ENCODE measurements at places on chromosomes 3 and 15.

DNA sequence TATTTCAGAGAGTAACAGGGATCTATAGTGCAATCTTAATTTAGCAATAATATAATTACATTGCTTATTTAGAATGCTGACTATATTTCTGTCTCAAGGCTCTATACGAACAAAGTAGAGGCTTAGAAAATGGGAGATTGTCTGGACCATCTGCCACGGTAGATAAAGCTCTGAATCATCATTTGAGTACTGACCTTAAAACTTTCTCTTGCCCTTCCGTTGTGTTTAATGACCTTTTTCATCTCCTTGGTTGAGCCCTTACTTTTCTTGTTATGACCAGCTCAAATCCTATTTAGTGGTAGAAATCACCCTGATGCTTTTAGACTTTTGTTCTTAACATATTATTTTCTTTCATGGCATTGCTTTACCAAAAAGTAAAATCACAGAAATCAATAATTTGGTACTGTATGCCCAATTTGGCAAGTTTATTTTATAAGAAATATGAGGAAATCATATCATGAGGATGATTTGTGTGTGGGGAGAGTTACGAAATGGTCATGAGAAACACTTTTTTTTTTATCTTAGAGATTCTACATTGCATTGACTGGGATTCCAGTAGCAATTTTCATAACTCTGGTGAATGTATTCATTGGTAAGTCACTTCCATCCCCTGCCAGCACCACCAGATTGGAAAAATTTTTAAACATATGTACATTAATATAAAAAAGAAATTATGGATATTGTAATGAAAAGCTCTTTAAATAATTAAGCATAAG lies 11.0 kb downstream of the NDUFB5 start:
- DNase-seq = no peak

DNA sequence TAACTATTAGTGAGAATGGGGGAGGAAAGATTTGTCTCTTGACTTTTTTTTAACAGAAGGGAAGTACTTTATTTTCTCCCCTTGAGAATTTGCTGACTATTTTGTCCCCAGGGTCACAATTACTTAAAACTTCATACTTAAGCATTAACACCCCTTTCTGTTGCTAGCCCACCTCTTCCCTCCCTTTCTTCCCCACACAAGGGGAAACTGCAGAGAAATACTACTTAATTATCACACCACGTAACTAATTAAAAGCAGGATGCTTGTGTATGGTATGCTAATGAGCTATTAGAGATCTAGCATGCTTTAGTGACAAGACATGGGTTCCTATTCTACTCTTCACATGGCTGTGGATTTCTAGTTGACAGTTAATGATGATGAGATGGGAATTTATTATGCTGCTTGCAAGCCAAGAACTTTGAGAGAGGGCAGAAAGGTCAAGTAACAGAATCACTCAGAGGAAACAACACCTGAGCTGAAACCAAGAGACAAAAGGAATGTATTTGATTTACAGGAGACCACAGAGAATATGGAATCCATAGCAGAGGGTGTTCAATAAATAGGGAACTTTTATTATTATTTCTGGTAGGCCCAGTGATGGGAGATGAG lies 179.2 kb downstream of the LSAMP start:
- DNase-seq = no peak

GRCh38 chr3:102174832-102175374 lies 259.9 kb upstream of the ZPLD1 start:
- DNase-seq = no peak

DNA sequence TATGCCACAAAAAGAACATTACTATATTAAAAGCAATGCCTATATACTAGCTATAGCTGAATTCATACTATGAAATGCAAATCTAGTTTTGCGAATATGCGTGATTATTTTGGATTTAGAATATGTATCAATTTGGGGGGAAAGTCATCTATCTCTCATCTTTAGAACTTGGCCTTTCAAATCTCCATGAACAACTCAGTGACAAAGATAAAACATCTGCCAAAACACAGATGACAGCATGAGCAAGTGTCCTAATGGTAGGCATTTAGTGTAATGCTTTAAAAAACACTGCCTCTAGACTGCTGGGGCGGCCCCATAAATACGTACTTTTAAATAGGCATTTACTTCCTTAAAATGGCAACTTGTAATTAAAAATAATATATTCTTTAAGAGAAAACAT lies 2.7 kb downstream of the CD47 start:
- DNase-seq = no peak

DNA sequence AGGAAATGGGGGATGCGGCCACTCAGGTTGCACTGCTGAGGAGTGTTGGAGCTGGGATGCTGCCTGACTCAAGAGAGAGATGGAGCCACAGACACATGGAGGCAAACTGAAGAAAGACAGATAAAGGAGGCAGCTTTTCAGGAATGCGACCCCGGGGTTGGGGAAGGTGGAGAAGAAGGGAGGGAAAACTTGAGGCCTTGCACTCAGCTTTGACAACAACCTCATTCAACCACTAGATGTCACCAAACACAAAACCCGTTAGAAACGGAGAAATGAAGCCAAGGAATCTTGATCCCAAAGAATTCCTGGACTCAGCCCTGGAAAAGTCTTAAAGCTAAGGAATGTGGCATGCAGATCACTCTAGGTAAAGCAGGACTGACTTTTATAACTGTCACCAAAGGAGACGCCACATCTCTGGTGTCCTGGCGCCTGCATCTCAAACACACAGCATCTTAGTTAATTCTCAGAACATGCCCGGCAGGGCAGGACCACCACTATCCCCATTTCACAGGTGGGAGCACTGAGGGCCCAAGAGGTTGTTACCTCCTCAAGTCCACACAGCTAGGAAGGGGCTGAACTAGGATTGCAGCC lies 59.6 kb upstream of the LMCD1 start:
- peak; percentile 39 for DNase-seq

DNA sequence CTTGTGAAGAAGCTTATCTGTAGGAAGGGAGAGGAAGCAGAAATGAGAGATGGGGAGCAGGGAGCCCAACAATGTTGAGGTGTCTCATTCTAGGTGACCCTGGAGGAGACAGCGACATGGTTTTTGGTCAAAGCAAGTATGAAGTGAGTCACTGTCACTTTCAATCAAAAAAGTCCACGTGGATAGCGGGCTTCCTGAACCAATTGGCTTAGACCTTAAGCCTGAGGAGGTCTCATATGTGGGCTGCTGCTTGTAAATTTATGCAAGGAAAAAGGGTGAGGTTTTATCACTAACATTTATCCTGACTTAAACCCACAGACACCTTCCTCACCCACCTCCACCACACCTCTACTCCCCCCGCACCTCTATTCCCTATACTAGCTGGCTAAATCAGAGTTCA lies 22.7 kb downstream of the CLDN11 start:
- no peak for DNase-seq

DNA sequence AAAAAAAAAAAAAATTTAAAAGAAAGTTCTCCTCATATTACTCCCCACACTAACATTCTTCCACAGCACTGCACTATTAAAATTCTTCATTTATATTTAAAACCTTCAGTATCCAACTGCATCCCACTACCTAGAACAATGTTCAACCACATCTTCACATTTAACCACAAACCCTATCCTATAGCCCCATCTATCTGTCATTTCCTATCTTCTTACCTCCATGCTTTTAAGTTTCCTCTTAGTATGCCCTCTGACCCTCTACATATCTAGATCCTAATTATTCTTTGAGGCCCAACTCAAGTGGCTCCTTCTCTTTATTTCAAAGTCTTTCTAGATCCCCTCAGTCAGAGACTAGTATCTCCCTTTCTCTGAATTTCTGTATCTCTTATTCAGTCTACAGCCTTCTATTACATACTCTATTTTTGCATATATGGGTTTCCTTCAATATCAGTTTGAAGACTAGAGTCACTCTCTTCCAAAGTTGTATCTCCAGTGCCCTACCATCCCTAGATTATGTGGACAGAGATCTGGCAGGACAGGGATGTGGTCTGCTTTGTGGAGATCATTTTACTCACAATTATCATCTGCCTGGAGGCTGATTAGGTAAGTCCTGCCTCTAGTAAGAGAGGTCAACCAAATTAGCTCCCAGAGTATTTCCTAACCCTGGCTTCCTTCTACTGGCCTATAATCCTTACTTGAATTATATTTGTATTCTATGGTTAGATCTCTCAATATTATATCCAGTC lies 1.4 kb downstream of the CIAO2A start:
- DNase-seq = no peak

DNA sequence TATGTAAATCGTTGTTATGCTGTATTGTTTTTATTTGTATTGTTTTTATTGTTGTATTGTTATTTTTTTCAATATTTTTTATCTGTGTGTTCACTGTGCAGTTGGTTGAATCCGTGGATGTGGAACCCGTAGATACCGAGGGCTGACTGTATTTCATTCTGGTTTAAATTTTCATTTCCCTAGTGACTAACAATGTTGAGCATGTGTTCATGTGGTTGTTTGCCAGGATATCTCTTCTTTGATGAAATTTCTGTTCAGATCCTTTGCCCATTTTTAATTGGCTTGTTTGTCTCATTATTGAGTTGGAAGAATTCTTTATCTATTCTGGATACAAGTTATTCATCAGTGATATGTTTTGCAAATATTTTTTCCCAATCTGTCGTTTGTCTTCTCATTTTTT lies 29.7 kb downstream of the STOML1 start:
- DNase-seq = no peak

DNA sequence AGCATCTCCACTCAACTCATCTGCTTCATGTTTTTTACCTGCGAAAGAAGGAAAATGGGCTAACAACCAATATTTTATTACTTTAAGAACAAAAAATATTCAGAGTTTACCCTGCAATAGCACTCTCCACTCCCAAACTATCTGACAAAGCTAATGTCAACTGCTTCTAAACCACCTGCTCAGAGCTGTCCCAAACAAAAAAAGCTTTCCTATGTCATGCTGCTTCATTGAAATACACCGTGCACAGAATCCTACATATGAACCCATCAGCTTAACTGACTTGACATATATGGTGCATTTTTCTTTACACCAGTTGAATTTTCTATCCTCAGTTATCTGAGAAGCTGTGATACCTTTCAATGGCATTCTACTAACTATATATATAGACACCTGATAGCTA lies 16.5 kb downstream of the SLTM start:
- DNase-seq = no peak

GRCh38 chr3:185175370-185175987 lies 22.6 kb upstream of the C3orf70 start:
- DNase-seq = no peak

GRCh38 chr15:50182219-50183013 lies 420 bp downstream of the SLC27A2 start:
- DNase-seq = no peak

- DNase-seq = no peak
Observed at GRCh38 chr3:111797171-111797615, 61.9 kb upstream of the PHLDB2 start.

GRCh38 chr15:90810354-90810753 lies 58.0 kb upstream of the FURIN start:
- no peak for DNase-seq

GRCh38 chr3:126208182-126208581 lies 27.8 kb upstream of the ALDH1L1 start:
- no peak for DNase-seq

DNA sequence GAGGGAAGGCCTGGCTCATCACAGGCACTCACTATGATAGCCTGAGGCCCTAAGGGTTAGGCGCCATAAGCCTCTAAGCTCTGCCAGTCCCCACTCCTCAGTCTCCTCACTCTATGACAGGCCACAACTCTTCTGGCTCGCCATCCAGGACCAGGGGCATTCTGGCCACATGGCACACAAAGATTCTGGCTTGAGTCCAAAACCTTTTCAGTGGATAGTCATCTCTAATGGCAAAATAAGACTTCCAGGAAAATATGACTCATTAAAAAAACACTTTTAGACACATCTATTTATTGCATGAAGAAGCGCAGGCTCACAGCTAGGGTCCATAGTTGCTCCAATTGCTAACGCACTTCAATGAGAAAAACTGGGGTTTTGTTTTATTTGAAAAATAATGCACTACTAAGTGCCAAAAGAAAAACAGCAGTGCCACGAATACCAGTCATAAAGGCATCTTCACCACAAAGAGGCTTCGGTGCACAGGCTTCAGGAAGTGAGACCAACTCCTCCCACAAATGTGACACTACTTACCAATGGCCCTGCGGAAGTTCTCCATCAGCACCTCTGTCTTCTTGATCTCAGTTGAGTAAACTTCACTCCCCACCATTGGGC lies 11.1 kb downstream of the RUVBL1 start:
- DNase-seq = no peak

DNA sequence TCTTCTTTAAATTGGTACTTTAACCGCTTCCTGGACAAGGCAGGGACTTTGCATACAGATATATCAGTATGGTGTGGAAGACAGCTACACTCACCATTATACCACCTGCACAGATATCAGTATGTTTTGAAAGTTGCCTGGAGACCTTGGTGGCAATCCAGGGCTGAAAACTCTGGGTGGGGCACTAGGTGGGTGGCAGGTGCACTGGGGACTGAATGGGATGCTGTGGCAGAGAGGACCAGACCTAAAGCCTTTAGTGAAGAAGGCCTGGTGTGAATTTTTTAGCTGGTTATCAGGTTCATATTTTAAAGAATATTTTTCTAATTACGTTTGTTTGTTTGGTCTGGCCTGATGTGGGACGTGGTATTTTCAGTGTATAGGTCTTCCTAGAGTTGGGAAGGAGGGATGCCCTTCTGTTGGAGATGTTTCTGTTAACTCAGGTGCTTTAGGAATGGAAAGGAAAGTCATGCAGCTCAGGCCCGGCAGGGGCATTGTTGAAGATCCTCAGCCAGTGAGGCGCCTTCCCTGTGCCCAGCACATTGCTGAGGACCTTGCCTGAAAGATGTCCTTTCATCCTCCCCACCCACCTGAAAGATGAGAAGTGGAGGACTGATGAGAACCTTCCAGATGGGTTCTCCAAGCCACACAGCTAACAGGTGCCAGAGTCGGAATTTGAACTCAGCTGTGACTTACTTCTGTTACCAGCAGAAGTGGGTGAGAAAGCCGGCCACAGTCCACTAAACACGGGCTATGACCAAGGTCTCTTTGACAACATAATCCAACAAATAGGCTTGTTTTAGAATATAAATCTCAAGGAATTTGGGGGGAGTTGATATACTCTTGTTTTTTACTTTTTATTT lies 77.3 kb downstream of the APBA2 start:
- DNase-seq = no peak

GRCh38 chr3:179825527-179826246 lies 172.8 kb downstream of the USP13 start:
- no peak for DNase-seq

DNA sequence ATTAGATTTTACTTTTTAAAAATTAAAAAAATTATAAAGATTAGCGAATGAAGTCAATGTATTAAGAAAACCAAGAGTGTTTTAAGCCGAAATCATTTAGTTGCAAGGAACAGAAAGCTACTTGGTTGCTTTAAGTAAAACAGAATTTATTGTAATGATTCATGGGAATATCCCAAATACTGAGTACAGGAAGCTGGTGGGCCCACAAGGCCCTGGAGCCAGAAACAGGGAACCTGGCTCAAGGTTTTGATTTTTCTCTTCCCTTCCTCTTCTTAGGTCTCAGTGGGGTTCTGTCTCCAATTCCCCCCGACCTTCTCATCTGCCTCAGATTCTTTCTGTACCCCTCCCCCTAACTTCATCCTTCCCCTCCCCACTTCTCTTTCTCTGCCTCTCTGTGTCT lies 229.0 kb downstream of the TLE3 start:
- no peak for DNase-seq

- DNase-seq = peak; percentile 24
Observed at GRCh38 chr3:143644370-143645089, 203.7 kb downstream of the SLC9A9 start.

GRCh38 chr3:124810970-124811369 lies 76.2 kb downstream of the ITGB5 start:
- DNase-seq = no peak

- no peak for DNase-seq
Observed at GRCh38 chr3:69999140-70000027, at the start of gene SAMMSON. SAMMSON (plus strand) TSS chr3:69999733.

GRCh38 chr15:44136991-44137477 lies 58.0 kb downstream of the FRMD5 start:
- no peak for DNase-seq

Measured in D721Med (cell line).